ENCODE measurements at places on chromosomes 11 and 22.

GRCh38 chr11:21119411-21119810 is 450.0 kb downstream of the NELL1 start:
- DNase-seq = no peak

- peak; percentile 67 for DNase-seq
These were observed at the start of gene NRXN2 for GRCh38 chr11:64723117-64723906. Gene NRXN2, minus strand, starts transcription at chr11:64723197. Its CDS starts 9,498 bp downstream, at chr11:64713699.

- no peak for DNase-seq
These were observed 14.9 kb downstream of the SLC25A18 start for GRCh38 chr22:17578136-17578754.

- DNase-seq = no peak
These were observed 85.3 kb upstream of the GAL start for GRCh38 chr11:68598816-68599653.

- DNase-seq = no peak
These were observed 1.7 kb downstream of the SLC37A4 start for GRCh38 chr11:119029069-119029339.

GRCh38 chr11:74532501-74533246 is 39.1 kb upstream of the LIPT2 start:
- DNase-seq = no peak
